ENCODE measurements at places on chromosomes 3 and 15.

DNA sequence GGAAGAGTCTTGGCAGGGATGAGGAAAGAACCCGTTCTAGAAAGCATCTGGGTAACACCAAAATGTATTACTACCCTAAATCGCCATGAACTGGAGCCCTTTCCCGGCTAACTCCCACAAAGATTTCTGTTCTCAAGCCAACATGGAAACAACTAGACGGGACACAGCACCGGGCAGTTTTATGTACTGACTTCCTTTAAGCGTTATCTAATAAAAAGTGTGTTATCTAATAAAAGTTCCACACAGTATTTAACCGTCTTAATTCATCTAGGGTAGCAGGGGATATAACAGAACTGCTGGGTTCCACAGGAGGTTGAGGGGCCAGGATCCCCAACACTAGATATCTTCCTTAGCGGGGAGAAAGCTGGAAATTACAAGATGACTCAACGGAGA is 347 bp upstream of the C3orf62 start:
- DNase-seq: no peak

- no peak for DNase-seq
Observed at GRCh38 chr15:28022961-28023360, 76.2 kb downstream of the OCA2 start.

DNA sequence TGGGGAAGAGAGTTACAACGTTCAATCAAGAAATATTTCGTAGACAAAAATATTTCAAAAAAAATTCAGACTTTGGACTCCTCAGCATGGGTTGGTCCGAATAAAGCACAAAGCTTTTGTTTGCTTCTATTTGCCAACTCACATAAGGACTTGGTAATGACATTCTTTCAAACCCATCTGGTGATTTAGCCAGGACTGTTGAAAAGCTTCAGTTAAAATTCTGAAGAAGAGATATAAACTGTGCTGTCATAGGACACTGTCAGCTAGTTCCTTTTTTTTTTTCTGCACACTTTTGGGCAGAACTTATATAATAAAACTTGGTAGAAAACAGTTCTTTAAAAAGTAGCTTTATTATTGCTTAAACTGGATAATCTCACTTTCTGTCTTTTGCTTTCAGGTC is 660.8 kb upstream of the SGO1 start:
- DNase-seq: no peak

- DNase-seq: no peak
Observed at GRCh38 chr3:109241459-109242186, 74.7 kb downstream of the DPPA2 start.

DNA sequence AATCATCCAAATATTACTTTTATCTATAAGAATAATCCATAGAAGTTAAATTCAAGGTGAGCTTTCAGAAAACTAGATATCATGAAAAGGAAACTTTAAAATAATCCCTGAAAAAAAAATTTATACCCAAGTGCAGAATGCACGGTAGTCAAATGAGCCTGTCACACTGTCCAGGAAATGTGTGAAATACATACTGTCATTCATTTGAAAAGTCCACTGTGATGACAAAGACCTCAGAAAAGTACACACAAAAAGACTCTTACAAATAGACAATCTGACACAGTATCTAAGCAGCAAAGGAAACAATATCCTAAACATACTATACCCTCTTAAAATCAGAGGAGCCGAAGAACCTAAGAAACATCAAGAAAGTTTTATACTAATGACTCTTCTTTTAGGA is 29.7 kb downstream of the SUCLG2 start:
- DNase-seq: no peak

DNA sequence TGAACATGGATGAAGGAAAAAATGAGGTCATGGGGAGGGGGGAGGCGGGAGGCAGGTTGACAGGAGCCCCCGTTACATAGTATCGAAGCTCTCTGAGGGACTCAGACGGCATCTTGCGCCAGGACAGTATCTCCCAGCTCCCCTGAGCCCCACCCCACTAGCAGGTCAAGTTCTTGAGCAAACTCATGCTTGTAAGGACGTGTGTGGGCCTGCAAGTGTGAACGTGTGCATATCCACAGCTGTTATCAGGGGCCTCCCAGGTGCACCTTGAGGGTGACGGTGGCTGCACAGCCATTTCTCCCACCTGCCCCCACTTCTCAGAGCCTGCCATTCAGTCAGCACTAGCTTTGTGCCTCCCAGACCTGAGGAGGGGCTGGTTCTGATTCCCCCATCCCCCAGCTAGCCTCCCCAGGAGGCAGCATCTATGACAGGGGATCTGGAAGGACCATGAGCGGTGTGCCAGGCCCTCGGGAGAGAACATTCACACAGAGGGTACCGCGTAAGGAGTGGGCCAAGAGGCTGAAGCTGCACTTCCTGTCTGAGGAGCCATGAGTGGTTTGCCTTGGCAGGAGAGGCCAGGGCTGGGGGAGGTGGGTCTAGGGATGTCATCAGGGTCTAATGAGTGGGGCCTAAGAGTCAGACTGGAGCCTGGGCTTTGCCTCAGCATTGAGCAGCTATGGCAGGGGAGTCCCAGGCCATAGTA is 2.9 kb downstream of the SEMA3F start:
- peak; percentile 42 for DNase-seq

- peak; percentile 44 for DNase-seq
Observed at GRCh38 chr15:95458721-95459120, 871.8 kb upstream of the NR2F2 start.

Measured in cardiac fibroblast (primary cell).